ENCODE measurements at places on chromosomes 7 and 10. TPM values are rescaled to one million over a fixed set of nuclear protein-coding genes. Genes with fewer than 3 reads are reported as not detected.

Gene HOXA6
- 0.43 TPM for total RNA-seq

Gene C10orf105
- total RNA-seq: 0.11 TPM

Gene GIMAP1
- total RNA-seq: 2.7 TPM

Gene CH25H
- 1.6 TPM for total RNA-seq

Gene SEMA3D
- 5.1 TPM for total RNA-seq

Gene RBP4
- not detected for total RNA-seq

Gene PRKG1
- total RNA-seq: 15.6 TPM

Gene TFPI2
- total RNA-seq: 22.9 TPM

Gene SNX13
- 35.8 TPM for total RNA-seq

Gene STN1
- total RNA-seq: 19.3 TPM

Gene HELLS
- 11.4 TPM for total RNA-seq

Gene EIF3A
- total RNA-seq: 92.3 TPM

Gene MCM10
- total RNA-seq: 0.53 TPM

Gene PRPS1L1
- not detected for total RNA-seq

Gene PPP1R3C
- total RNA-seq: 19.1 TPM

Gene SFMBT2
- 23.9 TPM for total RNA-seq

Gene HGF
- total RNA-seq: 2.5 TPM

Gene RPEL1
- total RNA-seq: not detected

Gene TET1
- total RNA-seq: 7.0 TPM

Gene LMOD2
- total RNA-seq: not detected

Gene DYDC2
- 0.87 TPM for total RNA-seq

Gene SOSTDC1
- total RNA-seq: 2.7 TPM

Gene OR2F2
- not detected for total RNA-seq

Gene ADCY1
- total RNA-seq: 2.2 TPM

Gene NSUN5
- 24.3 TPM for total RNA-seq

Gene DYNC1I1
- total RNA-seq: 4.5 TPM

Gene FGFR2
- 52.2 TPM for total RNA-seq

Gene GNAI1
- total RNA-seq: 24.2 TPM

Gene PDE6C
- total RNA-seq: not detected

Gene FOXP2
- total RNA-seq: 15.4 TPM

Gene MSS51
- 2.1 TPM for total RNA-seq

Gene SP8
- not detected for total RNA-seq

Gene GRM8
- total RNA-seq: 2.4 TPM

Gene CPXM2
- total RNA-seq: 11.6 TPM

All from ovary (tissue), 10 donors.